Right atrium auricular region (tissue), 2 donors: ENCODE measurements at places on chromosomes 6 and 20. TPM values are rescaled to one million over a fixed set of nuclear protein-coding genes. Genes with fewer than 3 reads are reported as not detected.

DNA sequence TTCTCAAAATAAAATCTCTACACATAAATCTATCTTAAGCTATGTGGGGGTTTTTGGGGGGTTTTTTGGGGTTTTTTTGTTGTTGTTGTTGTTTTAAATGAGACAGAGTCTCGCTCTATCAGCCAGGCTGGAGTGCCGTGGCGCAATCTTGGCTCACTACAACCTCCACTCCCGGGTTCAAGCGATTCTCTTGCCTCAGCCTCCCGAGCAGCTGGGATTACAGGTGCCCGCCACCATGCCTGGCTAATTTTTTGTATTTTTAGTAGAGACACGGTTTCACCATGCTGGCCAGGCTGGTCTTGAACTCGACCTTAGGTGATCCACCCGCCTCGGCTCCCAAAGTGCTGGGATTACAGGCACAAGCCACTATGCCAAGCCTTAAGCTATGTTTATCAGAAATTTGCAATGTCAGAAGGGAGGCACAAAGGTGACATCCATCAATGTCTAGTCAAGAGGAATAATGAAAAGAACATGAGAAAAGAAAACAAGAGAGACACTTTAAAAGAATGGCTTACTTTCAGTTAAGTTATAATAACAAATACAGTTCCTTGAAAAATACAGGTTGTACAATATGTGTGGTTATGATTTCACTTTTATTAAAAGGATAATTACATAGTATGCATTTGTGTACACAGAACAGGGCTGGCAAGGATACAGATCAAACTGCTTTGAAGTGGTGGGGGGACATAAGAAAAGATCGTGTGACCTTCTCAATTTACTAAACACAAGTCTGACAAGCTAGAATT is 28.6 kb downstream of the SLC23A2 start:
- DNase-seq = no peak

GRCh38 chr6:41345901-41346300 is 10.5 kb downstream of the NCR2 start:
- DNase-seq = no peak

DNA sequence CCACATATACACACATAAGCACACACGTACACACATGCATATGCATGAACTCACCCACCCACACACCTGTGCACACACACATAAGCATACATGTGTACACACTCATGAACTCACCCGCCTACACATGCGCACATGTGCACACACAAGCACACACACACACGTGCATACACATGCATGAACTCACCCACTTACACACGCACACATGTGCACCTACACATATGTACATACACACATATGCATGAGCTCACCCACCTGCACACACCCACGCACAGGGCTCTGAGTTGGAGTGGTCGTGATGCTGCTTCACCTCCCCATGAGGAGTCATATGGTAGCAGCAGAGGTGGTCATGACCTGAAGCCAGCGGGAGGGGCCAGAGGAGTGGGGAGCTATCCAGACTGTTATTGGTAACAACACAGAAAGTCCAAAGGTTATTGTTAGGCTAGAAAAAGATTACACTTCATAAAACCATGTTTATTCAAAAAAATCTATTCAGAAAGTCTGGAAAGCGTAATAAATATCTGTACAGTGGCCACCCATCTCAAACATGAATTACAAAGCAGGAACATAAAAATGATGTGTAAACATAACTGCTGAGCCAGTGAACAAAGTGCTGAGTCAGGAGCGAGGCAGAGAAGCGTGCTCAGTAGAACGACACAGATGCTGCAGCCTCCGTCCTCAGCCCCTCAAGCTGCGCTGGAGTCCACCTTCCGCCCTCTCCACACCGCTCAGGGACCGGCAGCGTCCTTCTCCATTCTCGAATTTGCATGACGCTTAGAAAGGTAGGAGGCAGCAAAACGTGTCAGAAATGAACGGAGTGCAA is 26.4 kb upstream of the MPC1 start:
- no peak for DNase-seq

DNA sequence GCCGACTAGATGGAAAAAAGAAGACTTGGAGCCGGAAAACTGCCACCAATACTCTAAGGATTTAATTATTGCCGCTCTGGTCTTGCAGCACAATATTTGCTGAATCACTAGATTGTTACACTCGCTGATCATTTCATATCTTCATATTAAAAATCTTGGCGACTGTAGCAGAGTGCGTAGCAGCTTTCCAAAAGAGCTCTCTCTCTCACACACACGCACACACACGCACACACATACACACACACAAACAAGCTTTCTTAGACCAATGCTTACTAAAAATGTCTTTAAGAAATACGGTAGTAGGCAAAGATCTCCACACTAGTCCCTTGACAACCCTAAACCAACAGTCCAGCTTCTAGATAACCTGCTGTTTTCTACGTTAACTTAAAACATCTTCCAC is 7.7 kb downstream of the GRIK2 start:
- no peak for DNase-seq

DNA sequence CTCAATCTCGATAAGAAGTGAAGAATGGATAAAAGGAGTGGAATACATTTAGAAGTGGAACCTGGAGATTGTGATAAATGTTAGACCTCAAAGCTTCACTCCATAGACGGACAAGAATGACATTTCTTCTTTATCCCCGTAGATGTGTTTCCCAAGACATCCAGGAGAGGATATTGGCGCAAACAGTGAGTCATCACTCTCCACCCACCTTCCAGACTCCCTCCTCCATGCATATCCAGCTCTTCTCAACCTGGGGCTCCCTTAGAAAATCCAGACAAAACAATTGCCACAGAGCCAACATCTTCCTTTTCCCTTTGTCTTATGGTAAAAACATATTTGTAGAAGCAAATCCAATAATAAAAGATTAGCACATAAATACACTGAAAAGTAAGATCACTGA is 586.1 kb downstream of the PTPRT start:
- no peak for DNase-seq

GRCh38 chr20:50356525-50356885 is 153.7 kb upstream of the PTPN1 start:
- no peak for DNase-seq

- DNase-seq = no peak
Measured at GRCh38 chr6:67361264-67361663, 1273.8 kb upstream of the ADGRB3 start.

DNA sequence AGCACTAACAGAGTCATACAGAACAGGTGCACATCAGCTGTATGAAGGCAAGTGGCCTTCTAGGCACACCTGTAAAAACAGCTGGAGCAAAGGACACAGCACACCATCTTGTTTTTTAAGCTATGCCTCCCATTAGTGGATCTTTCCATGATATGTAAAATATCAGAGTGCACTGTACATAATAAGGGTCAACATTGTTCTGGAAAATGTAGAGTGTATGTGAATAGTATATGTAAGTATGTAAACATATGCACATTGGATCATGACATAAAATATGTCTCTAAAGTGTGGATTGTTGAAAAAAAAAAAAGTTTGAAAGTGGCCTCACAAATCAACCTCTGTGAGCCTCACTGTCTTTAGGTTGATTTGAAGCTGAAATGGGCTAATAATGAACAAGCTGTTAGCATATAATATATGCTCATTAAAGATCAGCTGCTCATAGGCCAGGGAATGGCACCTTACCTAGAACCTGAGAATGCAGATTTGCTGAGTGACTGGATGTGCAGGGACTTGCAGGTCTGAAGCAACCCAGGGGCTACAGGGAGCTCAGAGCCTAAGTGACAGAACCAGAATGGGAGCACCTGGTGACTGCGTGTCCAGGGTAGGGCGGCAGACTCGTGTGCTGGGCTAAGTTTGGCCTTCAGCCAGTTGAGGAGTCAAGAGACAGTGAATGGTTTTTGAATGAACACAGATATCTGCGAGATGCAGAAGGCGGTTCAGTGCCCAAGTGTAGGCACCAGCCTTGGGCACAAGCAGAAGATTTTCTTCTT is 198.6 kb downstream of the TMEM242 start:
- no peak for DNase-seq

DNA sequence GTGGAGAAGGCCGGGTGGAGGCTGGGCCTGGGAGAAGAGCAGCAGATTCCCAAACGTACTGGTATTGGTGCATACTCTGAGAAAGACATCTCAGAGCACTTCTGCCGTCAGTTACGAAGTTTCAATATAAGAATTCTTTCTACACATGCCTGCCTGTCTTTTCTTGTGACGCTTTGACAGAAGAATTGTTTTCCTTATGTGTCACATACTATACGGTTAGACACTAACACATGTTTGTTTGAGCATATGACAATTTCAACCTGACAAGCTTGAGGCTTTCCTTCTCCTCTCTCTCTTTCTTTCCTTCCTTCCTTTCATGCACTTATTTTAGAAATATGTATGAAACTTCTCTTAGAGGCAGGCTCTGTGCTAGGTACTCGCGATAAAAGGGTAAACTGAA is 360.0 kb downstream of the QKI start:
- DNase-seq = no peak

GRCh38 chr6:151110576-151110905 is 129.2 kb upstream of the AKAP12 start:
- DNase-seq = no peak

DNA sequence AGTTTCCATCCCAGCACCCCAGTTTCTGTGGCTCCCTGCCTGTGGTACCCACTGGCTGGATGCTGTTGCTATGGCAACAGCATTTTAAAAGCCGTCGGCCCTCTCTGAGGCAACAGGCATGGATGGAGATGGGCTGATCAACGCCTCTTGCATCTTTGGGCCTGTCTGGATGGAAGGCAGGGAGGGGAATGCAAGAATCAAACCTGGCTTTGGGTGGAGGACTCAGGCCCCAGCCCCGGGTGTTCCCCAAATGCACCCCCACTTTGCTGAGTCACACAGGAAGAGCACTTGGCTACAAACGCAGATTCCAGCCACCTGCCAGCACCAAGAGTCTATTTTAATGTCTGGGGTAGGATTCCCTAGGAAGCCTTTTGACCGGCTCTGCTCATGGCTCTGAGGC is 45.7 kb upstream of the TGM2 start:
- DNase-seq = no peak

- DNase-seq = no peak
Measured at GRCh38 chr6:46191961-46192360, 21.2 kb upstream of the ENPP5 start.

DNA sequence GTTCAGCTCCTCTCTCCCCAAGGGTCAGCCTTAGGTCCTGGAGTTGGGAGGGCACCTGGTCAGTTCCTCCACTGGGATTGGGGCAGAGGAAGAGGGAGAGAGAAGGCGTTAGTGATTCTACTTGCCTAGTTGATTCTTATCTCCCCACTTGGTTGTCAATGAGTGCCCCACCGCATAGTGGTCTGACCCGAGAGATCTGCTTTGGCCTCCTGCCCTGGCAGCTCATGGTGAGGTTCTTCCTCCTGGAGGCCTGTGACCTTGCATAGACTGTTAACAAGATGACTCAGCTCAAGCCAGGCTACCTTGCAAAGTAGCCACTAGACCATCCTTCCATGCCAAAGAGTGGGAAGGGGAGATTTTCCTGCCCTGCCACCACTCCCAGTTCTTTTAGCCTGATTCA is 160.6 kb downstream of the TMEM200A start:
- DNase-seq = no peak

- DNase-seq = no peak
Measured at GRCh38 chr6:1627827-1628560, 18.3 kb downstream of the FOXC1 start.

DNA sequence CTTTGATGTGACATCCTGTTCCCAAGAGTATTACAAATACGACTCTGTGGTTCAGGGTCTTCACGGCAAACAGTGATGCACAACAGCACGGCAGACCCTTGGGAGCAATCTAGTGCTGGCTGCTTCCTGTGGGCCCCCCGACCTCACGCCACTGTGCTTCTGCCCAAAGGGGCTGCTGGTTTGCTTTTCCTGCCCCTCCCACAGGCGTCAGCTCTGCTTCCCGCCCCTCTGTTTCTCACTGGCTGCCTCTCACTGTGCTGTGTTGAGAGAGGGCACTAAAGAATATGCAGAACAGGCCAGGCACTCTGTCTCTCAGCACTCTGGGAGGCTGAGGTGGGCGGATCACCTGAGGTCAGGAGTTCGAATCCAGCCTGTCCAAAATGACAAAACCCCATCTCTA is 554.5 kb upstream of the AGPAT4 start:
- peak; percentile 43 for DNase-seq

- no peak for DNase-seq
Measured at GRCh38 chr6:17278289-17279063, 2.7 kb upstream of the RBM24 start.

GRCh38 chr6:148807784-148808183 is 61.0 kb downstream of the UST start:
- DNase-seq = no peak

- DNase-seq = no peak
Measured at GRCh38 chr20:10357974-10358373, 76.0 kb downstream of the MKKS start.

- DNase-seq = no peak
Measured at GRCh38 chr20:1824181-1824580, 71.0 kb upstream of the SIRPA start.

DNA sequence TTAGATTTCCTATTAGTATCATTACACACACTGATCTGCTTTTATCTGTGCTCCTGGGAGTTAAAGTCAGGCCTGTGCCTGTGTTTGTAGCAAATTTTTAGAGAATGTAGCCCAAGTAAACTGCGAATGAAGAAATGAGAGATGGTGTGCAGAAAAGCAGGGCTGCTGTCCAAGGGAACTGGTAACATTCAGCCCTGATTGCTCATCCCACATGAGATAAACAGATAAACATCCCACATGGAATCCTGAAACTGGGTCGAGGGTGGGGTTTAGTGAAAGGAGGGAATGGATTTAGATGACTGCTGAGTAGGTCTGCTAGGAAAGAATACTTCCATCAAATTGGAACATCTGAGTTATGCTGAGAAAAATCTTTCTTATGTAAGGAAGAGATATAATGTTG is 69.1 kb downstream of the GRIK2 start:
- DNase-seq = no peak

DNA sequence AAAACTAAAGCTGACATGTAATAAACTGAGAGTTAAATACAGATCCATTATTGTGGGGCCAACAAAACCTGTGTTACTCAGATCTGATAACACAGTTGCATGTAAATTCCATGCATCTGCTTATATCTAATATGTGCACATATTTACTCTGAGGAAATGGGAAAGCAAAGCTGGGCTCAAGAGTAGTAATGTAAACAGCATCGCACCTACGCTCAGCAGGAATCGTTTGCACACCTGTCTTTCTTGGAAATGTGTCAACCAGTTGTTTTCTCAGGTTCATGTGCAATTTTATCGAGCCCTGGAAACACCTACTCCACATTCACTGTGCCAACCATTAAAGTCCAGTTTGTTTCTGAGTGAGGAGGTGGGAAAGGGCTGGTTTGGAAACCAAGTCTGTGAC is 80.3 kb upstream of the CNKSR3 start:
- no peak for DNase-seq

GRCh38 chr20:17612287-17612991 is 42.6 kb downstream of the DSTN start:
- peak; percentile 67 for DNase-seq

Gene KCNQ5
- not detected for total RNA-seq

Gene IP6K3
- total RNA-seq = 17.3 TPM

Gene PRDM13
- not detected for total RNA-seq

Gene BTNL2
- total RNA-seq = not detected

Gene MMUT
- 20.1 TPM for total RNA-seq

Gene BICRAL
- total RNA-seq = 14.1 TPM

Gene LRRN4
- 36.7 TPM for total RNA-seq

Gene CYP39A1
- 7.0 TPM for total RNA-seq

Gene VGLL2
- 4.2 TPM for total RNA-seq

Gene PROKR2
- not detected for total RNA-seq

Gene KCNK16
- total RNA-seq = not detected

Gene PPP1R14C
- total RNA-seq = 130 TPM

Gene RNF144B
- total RNA-seq = 8.1 TPM

Gene FAM217A
- total RNA-seq = not detected

Gene OPN5
- total RNA-seq = not detected
